Activated T-cell treated with anti-CD3 and anti-CD28 coated beads, Interleukin-2, amount 50 U/mL, for 72 hours (primary cell): ENCODE measurements at places on chromosomes 4 and X.

DNA sequence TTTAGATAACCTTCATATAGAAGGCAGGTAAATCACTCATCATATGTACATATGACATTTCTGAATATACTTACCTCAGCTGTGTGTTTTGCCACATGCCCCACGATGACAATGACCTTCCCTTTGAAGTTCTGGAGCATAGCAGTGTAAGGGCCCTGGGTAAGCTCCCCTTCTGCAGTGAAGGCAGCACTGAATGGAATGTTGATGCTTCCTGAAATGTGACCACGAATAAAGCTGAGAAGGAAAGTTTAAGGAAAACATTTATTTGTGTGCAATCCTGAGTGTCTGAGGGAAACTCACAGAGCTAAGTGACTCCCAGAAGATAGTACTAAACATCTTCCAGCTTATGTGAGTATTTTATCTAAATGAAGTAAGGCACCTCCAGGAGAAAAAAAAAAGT lies 200.1 kb downstream of the NPNT start:
- no peak for DNase-seq

GRCh38 chrX:140298960-140299825 lies 205.7 kb downstream of the SOX3 start:
- DNase-seq: no peak

- DNase-seq: no peak
These were observed 472.2 kb upstream of the TENM3 start for GRCh38 chr4:181770971-181771370.

DNA sequence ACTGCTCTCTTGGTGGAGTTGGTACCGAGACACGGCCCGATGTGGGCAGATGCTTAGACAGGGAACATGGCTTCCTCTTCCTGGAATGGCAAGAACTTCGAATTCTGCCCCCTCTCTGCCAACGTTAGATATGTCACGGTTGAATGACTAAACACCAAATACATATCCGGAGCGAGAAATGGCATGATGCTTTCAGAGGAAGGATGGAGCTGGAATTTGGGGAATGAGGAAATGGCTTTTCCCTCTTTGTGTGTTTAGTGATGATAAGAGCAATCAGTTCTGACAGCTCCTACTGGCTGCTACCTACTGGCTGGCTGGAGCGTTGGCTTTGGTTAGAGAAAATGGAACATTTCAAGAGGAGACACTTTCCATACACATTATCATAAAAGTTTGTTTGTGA lies 140.0 kb downstream of the DHRSX start:
- DNase-seq: no peak

- DNase-seq: no peak
These were observed 17.2 kb upstream of the ARSJ start for GRCh38 chr4:113996599-113997177.

- DNase-seq: no peak
These were observed 95.8 kb downstream of the FAM53A start for GRCh38 chr4:1588306-1588705.

DNA sequence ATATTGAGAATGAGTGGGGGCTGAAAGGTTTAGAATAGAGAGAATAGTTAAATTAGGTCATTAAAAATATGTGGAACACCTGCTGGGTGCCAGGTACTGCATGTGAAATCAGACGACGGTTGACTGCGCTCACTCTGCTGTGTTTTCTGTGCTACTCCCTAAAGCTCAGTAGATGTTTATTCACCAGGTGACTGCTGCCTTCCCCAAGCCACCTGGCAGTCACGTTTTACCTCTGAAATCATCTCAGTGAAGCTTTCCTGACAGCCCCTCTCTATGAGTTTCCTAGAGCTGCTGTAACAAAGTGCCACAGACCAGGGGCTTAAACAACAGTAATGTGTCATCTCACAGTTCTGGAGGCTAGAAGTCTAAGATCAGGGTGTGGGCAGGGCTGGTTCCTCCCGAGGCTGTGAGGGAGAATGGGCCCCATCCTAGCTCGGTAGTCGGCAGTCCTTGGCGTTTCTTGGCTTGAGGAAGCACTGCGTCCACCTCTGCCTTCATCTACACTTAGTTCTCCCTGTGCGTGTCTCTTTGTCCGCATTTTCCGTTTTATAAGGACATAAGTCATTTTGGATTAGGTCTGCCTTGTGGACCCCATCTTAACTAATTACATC lies 25.3 kb downstream of the ADD1 start:
- DNase-seq: no peak
